Esophagus (tissue), 2 donors: ENCODE measurements at places on chromosomes 12 and 14. TPM values are rescaled to one million over a fixed set of nuclear protein-coding genes. Genes with fewer than 3 reads are reported as not detected.

Gene OR4E2
- polyA plus RNA-seq, result not detected

Gene GPR68
- 0.71 TPM for polyA plus RNA-seq

Gene SLC7A8
- 27.5 TPM for polyA plus RNA-seq

Gene KLHDC2
- 24.2 TPM for polyA plus RNA-seq

Gene KTN1
- 45.8 TPM for polyA plus RNA-seq

Gene CLEC1B
- polyA plus RNA-seq, result not detected

Gene TAS2R8
- not detected for polyA plus RNA-seq

Gene KRT85
- polyA plus RNA-seq, result not detected

Gene RAB15
- polyA plus RNA-seq, result 3.3 TPM

Gene CIT
- 2.9 TPM for polyA plus RNA-seq

Gene ING4
- polyA plus RNA-seq, result 24.7 TPM

Gene KRT3
- polyA plus RNA-seq, result 2.4 TPM

Gene MIPOL1
- 2.2 TPM for polyA plus RNA-seq

Gene OTX2
- polyA plus RNA-seq, result not detected

Gene STAT6
- 145 TPM for polyA plus RNA-seq

Gene PLEKHG7
- polyA plus RNA-seq, result not detected

Gene TSPAN19
- not detected for polyA plus RNA-seq

Gene RPGRIP1
- 0.14 TPM for polyA plus RNA-seq

Gene ALDH1L2
- 0.10 TPM for polyA plus RNA-seq

Gene IL31
- not detected for polyA plus RNA-seq

Gene VAMP1
- 4.3 TPM for polyA plus RNA-seq

Gene AHNAK2
- 104 TPM for polyA plus RNA-seq

Gene PLA2G1B
- 0.25 TPM for polyA plus RNA-seq

Gene NOVA1
- polyA plus RNA-seq, result 1.4 TPM

Gene B4GALNT1
- 0.18 TPM for polyA plus RNA-seq

Gene E2F7
- polyA plus RNA-seq, result 1.1 TPM

Gene C12orf50
- polyA plus RNA-seq, result not detected

Gene CYP46A1
- 0.16 TPM for polyA plus RNA-seq

Gene BDKRB1
- 18.5 TPM for polyA plus RNA-seq

Gene LRTM2
- polyA plus RNA-seq, result not detected

Gene TOMM20L
- polyA plus RNA-seq, result not detected

Gene KRT86
- 0.10 TPM for polyA plus RNA-seq
